Fibroblast of lung (primary cell): ENCODE measurements at places on chromosomes 13 and 19.
A peak's percentile ranks its signal among the peaks of the same experiment; 100 is the strongest.

- DNase-seq = peak; percentile 52
Observed at GRCh38 chr13:98144027-98144741, 1.3 kb downstream of the FARP1 start.

- DNase-seq = no peak
Observed at GRCh38 chr13:27915301-27916207, 4.2 kb upstream of the PDX1 start.

DNA sequence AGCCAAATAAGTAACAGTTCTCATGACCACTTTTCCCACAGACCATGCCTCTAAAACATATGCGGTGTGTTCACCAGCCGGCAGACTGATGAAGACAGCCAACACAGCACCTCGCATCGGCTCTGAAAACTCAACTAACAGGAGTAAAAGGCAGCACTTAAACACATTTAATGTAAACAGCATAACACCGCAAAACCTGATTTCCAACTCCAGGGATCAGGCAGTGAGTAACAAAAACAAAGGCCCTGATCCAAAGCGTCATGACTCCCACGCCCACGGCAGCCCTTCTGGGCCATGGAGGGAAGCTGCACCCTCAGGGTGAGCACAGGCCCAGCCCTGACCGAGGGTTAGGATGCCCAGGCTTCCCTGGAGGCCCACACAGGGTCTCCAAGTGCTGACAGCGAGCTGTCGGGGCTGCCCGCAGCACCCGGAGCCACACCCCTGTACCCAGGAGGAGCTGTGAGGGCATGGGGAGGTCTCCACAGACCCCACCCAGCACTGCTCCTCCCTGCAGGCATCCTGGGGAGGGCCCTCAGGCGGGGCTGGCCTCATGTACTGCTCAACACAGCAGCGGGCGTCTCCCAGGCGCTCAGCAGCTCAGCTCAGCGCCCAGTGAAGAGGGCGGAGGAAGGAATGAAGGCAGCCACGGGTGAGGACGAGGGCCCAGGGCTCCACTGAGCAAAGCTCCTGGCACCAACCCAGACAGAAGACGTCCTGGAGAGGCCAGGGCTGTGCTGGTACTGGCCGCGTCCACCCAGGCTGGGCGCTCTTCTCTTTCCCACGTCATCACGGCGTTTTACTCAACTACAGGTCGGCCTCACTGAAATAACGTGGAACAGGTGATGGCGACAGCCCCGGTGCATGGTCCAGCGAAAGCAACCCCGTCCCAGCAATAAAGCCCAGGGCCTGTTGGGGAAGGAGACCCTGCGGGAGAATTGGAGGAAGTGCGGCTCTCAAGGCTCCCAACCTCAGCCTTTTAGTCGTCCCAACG lies 53.7 kb downstream of the RASA3 start:
- peak; percentile 64 for DNase-seq

- DNase-seq = peak; percentile 28
Observed at GRCh38 chr13:107376341-107377125, 808.6 kb upstream of the ARGLU1 start.

- no peak for DNase-seq
Observed at GRCh38 chr13:31111136-31111535, 50.6 kb downstream of the HSPH1 start.

GRCh38 chr13:101626925-101627555 lies 174.6 kb downstream of the ITGBL1 start:
- peak; percentile 54 for DNase-seq

DNA sequence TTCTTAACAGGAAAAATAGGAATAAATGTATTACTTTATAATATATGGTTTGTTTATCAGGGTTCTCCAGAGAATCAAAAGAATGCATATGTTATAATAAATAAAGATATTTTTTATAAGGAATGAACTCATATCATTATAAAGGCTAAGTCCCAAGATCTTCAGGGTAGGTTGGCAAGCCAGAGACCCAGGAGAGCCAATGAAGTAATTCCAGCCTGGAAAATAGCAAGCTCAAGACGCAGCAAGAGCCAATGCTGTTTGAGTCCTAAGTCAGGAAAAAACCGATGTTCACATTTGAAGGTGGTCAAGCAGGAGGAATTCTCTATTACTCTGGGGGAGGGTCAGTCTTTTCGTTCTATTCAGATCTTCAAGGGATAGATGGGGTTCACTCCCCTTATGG lies 490.0 kb downstream of the PCDH20 start:
- no peak for DNase-seq

GRCh38 chr19:17687141-17687856 lies 855 bp downstream of the UNC13A start:
- DNase-seq = no peak

- DNase-seq = no peak
Observed at GRCh38 chr19:3105641-3106508, 11.7 kb downstream of the GNA11 start.

DNA sequence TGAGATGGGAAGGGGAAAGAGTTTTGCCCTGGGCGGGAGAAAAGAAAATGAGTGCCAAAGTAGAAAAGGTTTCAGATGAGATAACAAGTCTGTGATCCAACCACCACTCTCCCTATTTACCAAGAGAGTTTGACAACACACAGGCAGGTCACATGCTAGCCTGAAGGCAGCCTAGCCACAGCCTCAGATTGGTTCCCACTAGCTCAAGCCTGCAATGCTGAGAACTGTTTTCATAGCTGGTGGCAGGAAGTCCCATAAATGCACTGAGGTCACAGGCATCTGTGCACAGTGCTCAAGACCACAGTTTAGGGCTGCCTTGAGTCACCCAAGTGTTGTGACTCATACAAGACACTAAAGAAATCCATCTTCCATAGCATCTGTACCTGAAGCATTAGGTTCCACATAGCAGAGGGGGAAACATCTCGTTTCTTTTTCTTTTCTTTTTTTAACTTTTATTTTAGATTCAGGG lies 18.5 kb upstream of the POP4 start:
- DNase-seq = peak; percentile 16

GRCh38 chr13:97478247-97478646 lies 44.3 kb downstream of the RAP2A start:
- DNase-seq = no peak

GRCh38 chr19:14145381-14145780 lies 9.0 kb upstream of the ASF1B start:
- DNase-seq = no peak

DNA sequence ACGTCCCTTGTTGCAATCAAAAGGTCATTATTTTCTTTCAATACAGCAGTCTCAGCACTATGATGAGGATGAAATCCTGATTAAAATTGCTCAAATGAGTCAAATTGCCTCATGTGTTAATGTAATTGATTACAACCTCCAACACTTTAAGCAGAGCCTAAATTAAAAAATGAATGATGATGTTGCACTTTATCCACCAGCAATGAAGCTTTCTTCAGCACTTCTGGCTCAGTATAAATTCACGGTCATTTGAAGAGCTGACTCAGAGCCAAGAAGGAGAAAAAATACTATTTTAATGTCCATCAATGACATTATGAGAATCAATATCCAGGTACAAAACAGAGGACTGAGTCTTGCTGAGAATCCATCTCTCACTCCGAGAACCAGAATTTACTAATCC lies 792.6 kb upstream of the ATXN8OS start:
- no peak for DNase-seq

- peak; percentile 48 for DNase-seq
Observed at GRCh38 chr13:46559272-46559805, 6.4 kb downstream of the LRCH1 start.

DNA sequence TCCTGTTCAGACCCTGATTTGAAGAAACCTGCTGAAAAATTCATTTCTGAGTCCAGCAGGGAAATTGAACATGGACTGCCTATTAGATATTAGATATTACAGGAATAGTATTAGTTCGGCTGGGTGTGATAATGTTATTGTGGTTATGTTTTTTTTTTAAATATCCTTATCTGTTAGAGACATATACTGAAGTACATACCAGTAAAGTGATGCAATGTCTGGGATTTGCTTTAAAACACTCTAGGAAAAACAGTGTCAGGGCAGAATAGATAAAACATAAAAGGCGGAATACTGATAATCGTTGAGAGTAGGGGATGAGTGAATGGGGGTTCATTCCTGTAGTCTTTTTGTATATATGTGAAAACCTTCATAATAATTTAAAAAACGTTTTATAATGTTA lies 28.7 kb upstream of the AMER2 start:
- no peak for DNase-seq

DNA sequence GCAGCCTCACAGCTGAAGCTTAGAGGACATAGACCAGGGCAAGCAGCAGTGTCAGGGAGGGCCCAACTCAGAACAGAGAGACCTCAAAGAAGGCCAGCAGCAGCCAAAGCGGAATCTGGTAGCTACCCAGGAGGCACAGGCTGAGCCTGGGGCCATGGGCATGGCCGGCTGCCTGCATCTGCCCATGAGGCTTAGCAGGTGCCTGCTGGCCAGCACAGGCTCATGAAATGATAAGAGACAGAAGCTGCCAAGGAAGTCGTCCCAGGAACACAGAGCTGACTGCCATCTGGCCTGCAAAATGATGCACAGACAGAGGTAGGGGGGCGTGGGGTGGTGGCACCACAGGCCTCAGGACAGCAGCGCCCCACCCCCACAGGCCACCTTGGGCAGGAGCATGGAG lies 29.2 kb downstream of the TUBA3C start:
- DNase-seq = no peak

- no peak for DNase-seq
Observed at GRCh38 chr13:103349211-103349980, 283.2 kb upstream of the SLC10A2 start.

GRCh38 chr19:15161028-15161984 lies 39.5 kb downstream of the NOTCH3 start:
- DNase-seq = peak; percentile 9

DNA sequence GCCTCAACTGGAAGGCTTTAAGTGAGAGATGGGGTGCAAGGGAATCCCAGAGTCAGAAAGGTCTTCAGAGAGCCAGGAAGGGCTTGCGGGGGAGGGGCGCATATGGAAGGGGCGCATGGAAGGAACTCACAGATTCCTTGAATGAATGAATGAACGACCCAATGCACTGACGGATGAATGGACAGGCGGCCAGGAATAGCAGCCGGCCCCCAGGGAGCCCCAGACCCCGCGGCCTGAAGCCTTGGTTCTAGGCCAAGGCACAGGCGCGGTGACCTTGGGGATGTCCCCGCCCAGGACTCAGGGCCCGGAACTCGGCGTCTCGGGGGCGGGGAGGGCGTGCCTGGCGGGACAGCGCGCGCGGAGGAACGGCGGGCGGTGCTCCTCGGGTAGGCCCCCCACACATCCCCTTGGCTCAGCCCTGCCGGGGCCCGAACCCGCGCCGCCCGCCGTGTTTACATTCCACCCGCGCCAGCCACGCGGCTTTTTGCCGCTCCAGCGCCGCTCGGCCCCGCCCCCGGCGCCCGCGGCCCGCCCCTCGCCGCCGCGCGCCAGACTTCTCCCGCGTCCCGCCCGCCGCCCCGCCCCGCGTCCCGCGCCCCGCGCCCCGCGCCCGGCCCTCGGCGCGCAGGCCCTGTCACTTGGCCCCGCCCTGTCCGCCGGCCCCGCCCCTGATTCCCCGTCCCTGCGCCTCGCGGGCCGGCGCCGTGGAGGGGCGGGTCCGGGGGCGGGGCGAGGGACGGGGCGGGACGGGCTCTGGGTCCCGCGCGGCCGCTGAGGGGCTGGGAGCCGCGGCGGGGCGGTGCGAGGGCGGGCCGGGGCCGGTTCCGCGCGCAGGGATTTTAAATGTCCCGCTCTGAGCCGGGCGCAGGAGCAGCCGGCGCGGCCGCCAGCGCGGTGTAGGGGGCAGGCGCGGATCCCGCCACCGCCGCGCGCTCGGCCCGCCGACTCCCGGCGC lies at the start of gene CCNE1:
Gene CCNE1 (plus strand): TSS at position 867 of the 955 bp plus-strand sequence. CDS start 565 bp downstream, outside the sequence.
- peak; percentile 75 for DNase-seq

- DNase-seq = no peak
Observed at GRCh38 chr13:112617754-112618375, 29.9 kb upstream of the TUBGCP3 start.

- DNase-seq = no peak
Observed at GRCh38 chr13:98975822-98976261, 2.0 kb downstream of the DOCK9 start.

GRCh38 chr19:2453431-2454025 lies 3.2 kb downstream of the LMNB2 start:
- no peak for DNase-seq

- DNase-seq = no peak
Observed at GRCh38 chr13:91664039-91664438, 265.6 kb downstream of the GPC5 start.

- no peak for DNase-seq
Observed at GRCh38 chr13:111938741-111939665, 127.9 kb upstream of the SOX1 start.

DNA sequence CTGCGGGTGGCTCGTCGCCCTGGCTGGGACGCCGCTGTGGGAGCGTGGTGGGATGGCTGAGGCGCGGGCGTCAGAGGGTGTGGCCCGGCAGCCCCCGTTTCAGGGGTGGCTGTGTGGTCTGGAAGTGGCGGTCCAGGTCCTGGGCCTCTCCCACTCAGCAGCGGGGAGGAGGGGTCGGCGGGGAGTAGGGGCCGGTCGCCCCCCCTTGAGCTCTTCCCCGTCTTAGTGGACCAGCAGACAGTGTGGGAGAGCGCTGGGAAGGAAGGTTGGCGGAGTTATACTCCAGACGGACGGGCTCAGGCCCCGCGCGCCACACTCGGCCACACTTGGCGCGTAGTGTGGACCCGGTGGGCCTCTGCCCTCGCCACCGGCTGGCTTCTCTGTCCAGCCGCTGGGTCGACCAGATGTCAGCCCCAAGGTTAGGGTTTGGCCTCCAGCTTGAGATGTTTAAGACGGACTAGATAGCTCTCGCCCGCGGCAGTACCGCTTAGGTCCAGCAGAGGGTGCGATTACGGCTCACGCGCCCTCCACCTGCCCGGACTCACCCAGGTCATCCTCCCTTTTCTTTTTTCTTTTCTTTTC lies 21.7 kb upstream of the ZNF429 start:
- no peak for DNase-seq
